ENCODE measurements at places on chromosomes 12 and 14.

DNA sequence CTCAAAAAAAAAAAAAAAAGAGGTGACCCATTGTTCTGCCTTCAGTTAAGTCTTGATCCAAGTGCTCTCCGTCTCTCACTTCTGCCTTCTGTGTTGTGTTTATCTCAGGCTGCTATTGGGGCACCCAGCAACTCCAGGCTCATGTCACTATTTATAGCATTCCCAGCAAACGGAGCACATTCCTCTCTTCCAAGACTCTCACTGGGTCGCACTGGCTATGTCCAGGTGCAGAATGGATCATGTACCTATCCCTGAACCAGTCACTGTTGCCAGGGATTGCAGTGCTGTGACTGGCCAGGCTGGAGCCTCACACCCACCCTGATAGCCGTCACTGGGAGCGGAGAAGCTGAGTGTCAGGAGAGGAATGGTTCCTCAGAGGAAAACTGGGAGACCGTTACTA is 31.2 kb downstream of the RHOF start:
- no peak for DNase-seq

DNA sequence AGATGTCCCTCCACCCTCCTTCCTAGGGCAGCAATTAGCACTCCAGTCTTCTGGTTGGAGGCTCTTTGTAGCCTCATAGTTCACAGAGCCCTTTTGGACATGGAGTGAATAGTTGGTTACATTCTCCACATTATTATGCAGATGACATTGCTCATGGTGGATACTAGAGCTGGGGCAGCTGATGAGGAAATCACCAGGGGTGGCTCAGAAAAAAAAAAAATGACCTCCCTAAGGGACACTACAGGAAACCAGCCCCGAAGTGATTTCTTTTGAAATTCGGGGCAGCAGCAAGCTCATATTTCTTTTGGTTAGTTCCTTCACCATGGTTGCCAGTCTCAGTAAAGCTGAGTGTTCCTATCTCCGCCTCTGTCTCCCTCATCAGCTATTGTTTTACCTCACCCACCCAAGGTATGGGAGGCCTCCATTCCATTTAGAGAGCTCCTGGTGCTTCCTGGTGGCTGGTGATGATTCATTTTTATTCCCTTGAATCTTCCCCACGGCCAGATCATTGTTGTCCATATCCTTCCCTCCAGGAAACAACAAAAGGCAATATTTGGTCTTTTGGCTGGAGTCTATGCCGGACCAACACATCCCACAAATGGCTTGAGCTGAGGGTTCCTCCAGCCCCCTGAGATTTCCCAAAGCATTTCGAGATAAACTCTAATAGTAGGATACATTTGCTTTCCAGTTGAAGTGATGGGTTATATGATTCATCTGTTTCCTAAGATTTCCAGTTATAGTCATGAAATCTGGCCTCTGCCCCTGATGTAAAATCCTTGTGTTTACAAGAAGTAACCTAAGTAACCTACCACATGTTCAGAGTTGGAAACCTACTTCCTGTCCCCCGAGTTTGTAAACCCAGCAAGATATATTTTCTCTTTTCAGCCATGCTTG is 56.2 kb upstream of the NID2 start:
- no peak for DNase-seq

- DNase-seq = no peak
Observed at GRCh38 chr12:78407722-78408121, 456.9 kb upstream of the SYT1 start.

DNA sequence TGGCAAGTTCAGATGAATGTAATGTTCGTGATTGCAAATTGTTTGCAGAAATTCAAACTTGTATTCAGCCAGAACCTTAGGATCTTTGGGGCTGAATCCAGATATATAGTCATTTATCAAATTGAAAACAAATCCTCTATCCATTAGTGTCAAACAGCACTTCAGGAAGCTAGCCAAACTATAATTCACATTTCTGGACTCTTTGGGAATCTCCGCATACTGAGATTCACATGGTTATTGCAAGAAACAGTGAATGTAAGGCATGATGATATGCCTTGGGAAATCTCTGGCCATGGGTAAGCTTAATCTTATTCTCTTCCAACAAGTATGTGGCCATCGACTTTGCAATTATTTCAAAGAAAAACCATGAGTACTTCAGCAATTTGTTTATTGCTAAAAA is 98.5 kb downstream of the KLHL28 start:
- DNase-seq = no peak

- DNase-seq = no peak
Observed at GRCh38 chr14:69620211-69620611, 8.8 kb downstream of the SUSD6 start.

DNA sequence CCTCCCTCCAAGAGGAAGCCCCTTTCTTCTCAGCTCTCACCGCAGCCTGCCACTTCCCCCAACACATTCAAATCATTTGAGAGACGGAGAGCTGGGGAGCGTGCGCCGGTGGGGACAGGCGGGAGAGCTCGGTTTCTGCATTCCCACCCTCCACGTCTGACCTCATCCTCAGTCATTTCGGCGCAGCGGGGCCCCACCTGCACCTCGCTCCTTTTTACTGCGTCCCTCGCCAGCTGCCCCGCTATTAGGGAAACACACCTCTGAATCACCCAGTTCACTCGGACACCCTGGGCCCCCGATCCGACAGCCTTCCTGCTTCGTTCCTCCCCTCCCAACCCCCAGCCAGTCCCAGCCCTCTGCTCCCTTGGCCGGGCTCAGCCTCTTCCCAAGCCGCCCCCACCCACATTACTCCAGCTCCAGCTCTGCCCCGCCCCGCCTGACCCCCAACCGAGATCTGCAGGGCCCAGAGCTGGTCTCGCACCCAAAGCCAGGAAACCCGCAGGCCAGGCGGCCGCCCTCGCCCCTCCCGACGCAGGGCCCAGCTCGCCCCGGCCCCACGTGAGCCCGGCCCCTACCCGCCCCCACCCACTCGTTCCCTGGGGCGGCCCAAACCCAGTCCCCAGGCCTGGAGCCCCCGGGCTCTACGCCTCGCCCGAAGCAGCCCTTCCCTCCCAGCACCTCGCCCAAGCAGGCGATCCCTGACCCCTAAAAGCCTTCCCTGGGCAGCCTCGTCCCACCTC is 783 bp downstream of the CORO1C start:
- no peak for DNase-seq

All from stimulated activated CD8-positive, alpha-beta memory T cell treated with anti-CD3 and anti-CD28 coated beads, Interleukin-12 subunit alpha, Interleukin-12 subunit beta, amount 100 ng/mL, for 1 hour (primary cell).